ENCODE measurements at places on chromosomes 4 and X.

- no peak for DNase-seq
Observed at GRCh38 chrX:132483488-132483887, 5.3 kb downstream of the MBNL3 start.

DNA sequence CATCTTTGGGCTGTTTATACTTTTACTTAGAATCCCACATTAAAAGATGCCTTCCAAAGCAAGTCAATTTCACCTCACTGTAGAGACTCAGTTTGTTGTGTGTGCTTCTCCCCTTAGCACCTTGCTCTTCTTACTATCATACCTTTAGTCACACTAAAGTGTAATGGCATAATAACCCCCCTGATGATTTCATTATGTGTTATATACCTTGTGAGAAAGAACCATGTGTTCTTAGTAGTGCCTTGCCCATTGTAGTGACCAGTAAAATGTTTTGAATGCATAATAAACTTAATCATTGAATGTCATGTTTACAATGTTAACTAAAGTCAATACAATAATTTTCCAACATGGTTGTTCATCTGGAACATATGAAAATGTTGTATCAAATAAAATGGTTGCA is 1621.9 kb downstream of the PCDH7 start:
- DNase-seq = no peak

- DNase-seq = no peak
Observed at GRCh38 chr4:55547466-55547770, 709 bp upstream of the CLOCK start.

- DNase-seq = no peak
Observed at GRCh38 chr4:27692868-27693634, 832.4 kb downstream of the STIM2 start.

GRCh38 chr4:159685340-159686092 is 582.6 kb downstream of the RAPGEF2 start:
- no peak for DNase-seq

DNA sequence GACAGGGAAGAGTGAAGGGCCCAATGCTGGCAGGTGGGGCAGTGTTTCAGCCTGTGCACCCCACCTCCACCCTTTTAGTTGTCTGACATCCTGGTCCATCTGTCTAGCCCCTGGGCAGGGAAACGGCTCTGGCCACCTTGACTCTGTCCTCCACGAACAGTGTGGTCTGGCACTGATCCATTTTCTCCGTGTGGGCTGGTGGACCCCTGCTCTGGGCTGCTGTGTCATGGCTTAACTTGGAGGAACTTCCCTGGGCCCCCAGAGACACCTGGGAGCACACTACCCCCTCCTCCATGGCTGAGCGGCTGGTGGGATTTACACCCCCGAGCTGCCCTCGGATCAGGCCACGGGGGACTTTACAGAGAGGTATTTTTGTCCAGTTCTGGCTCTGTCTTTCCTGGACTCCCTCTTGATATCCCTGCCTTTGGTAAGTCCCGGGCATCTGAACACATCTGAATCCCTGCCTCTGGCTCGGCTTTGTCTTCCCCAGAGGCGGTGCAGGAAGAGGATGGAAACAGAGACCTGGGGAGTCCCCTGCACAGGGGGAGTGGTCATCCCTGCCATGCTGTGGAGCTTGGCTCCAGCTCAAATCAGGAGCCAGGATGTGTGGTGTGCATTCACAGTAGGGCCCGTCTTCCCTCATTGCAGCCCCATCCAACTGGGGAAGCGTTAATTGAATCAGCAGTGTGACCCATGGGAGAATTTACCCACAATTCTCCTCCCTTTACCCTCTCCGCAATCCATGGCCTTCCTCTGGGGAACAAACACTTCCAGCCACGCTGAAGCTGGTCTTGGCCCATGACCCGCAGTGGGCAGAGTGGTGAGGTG is 6.3 kb upstream of the NKX1-1 start:
- no peak for DNase-seq

- no peak for DNase-seq
Observed at GRCh38 chr4:83331956-83332355, 2.7 kb downstream of the HPSE start.

DNA sequence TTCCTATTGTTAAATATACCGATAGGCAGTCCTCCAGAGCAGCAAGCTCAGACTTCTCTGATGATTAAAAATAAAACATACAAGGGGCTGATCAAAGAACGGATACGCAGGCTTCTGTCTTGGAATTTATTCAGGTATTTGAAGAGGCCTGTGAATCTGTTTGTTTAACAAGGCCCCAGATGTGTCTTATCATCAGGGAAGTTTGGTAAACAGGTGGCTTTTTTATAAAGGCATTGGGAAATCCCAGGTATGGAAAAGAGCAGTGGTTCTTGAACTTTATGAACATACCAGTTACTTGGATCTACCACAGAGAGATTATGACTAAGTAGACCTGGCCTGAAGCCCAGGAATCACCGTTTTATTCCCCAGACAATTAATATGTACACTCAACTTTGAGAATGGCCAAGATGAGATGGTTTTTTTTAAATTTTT is 47.9 kb downstream of the SOWAHB start:
- no peak for DNase-seq

GRCh38 chr4:78618436-78618835 is 66.9 kb downstream of the ANXA3 start:
- DNase-seq = no peak
